ENCODE measurements at places on chromosomes 1 and 21. TPM values are rescaled to one million over a fixed set of nuclear protein-coding genes. Genes with fewer than 3 reads are reported as not detected.

SDF4 gene
- total RNA-seq = 99.3 TPM

KRTAP19-1 gene
- not detected for total RNA-seq

TCHH gene
- total RNA-seq = 0.02 TPM

KCNE1 gene
- total RNA-seq = not detected

C2CD2 gene
- total RNA-seq = 5.9 TPM

PRAMEF14 gene
- total RNA-seq = not detected

RNF186 gene
- total RNA-seq = not detected

PSEN2 gene
- total RNA-seq = 4.0 TPM

ZMYM1 gene
- 14.2 TPM for total RNA-seq

SDHB gene
- 65.2 TPM for total RNA-seq

ARPC5 gene
- 211 TPM for total RNA-seq
